ENCODE measurements at places on chromosomes 13 and 19.

- DNase-seq: no peak
These were observed 12.9 kb downstream of the TUBGCP3 start for GRCh38 chr13:112574834-112575613.

DNA sequence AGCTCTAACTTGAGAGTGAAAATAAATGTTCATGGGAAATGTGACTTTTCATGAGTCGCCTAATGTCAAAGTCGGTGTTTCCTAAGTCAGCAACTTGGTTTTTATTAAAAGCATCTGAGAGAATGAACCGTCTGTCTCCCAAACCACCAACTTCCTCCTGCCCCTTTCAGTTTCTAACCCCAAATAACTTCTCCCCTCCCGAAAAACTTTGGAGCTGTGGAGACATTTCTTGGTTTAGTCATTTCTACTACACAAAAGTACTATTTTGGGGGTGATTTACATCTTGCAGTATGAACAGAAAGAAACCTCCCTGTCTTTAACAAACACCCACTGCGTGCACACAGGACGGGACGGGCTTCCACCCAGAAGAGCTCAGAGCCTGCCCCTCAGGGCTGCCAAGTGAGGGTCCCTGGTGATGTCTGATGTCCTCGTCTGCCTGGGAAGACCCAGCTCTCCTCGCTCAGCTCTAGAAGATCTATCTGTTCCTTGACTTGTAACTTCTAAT, 65.0 kb downstream of the RASA3 start:
- DNase-seq: no peak

DNA sequence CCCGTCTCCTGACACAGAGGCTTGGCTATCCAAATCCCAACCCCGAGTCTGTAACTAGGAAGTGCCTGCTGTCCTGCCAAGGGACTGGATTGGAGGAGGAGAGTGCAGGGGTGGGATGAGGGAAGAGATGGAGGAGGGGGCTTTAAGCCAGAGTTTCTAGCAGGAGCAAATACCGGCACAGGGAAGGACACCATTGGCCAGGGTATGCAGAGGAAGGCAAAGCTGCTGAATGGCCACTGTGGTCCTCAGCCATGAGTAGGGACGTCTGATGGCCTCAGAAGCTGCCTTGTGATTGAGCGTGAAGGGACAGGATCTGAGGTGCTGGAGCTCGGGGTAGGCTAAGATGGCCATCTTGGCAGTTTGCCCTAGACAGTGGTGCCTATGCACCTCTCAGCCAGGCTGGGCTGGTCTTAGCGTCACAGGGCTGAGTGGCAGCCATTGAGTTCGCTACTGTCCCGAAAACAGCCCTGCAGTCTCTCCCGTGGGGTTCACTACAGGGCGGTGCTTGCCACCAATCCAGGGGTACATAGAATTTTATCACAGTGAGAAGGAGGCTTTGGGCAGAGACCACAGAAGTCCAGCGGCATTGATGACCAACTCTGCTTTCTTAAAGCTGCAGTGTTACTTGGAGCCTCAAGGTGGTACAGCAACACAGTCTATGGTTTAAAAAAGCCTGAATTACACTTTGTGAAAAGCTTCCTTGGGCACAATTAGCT, 61.8 kb downstream of the AKAP11 start:
- peak; percentile 54 for DNase-seq

- DNase-seq: no peak
These were observed 282.6 kb downstream of the DCLK1 start for GRCh38 chr13:35848336-35849255.

- no peak for DNase-seq
These were observed 183.7 kb downstream of the TEX29 start for GRCh38 chr13:111503905-111504695.
